ENCODE measurements at places on chromosomes 7 and 10.

DNA sequence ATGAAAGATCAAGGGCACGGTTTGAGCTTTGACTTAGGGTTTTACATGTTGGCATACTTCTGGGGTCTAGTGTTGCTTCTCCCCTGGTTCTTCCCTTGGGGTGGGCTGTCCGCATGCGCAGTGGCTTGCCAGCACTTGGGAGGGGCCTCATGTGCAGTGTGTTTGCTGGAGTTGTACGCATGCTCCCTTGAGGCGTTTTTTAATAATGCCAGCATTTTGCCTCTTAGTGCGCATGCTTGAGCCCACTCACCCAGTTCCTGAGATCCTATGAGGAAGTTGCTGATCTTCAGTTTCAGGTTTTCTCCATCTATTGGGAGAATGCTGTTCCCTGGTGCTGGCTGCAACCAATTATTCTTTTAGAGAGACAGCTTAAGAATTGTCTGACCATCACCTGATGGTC, 113.4 kb upstream of the GPR141 start:
- DNase-seq: no peak

GRCh38 chr7:30193336-30193943, 58.7 kb downstream of the MTURN start:
- peak; percentile 18 for DNase-seq

DNA sequence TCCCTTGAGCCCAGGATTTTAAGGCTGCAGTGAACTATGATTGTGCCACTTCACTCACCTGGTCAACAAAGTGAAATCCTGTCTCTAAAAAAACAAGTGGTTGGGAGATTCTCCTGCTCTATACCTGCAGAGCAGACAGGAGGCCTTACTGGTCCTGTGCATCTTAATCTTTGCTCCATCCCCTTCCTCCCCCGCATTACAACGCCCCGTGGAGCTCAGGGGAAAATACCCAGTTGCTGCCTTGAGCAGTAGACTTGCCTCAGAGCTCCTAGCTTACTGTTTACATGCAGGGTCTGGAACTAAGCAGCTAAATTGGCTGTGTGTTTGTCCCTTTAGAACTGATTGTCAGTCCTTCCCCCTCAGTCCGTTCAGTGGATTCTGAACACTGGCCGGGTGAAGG, 123.8 kb upstream of the KMT2E start:
- no peak for DNase-seq

- DNase-seq: no peak
These were observed 258.5 kb upstream of the FERD3L start for GRCh38 chr7:19403691-19404090.

- no peak for DNase-seq
These were observed 30.9 kb upstream of the STEAP4 start for GRCh38 chr7:88337572-88337971.

DNA sequence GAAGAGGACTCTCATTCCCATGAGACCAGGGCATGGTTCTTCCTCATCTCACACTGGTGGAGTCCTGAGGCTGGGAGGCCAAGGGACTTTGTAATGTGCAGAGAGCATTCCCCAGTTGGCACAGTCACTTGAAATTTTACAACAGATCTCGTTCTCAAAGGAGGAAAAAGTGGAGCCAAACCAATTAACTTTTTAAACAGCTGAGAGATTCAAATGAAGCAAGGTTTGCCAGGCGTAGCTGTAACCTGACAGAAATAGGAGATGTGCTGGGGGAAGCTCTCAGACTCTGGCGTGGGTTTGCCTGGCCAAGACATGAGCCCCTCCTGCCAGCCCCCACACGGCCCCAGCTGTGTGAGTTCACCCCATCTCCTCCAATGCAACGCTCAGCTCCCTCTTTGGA, 12.0 kb upstream of the CPXM2 start:
- no peak for DNase-seq

DNA sequence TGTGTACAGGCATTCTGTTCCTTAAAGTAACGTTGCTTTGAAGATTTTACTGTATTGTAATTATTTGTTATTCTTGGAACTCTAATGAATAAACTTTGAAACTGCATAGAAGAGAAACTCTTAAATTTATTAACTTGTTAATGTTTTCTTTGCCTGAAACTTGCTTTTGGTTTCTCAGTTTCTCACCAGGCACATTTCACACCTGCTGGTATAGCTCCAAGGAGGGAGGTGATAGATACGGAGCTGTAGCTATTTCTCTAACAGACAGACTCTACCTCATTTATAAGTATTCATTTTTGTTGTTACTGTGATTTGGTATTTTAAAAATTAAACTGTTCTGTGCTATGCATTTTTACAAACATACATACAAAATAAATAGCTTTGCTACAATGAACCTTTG, 32.7 kb downstream of the R3HCC1L start:
- no peak for DNase-seq

- DNase-seq: peak; percentile 24
These were observed 80.4 kb downstream of the AUTS2 start for GRCh38 chr7:69678494-69679187.
